Breast epithelium (tissue), 4 donors: ENCODE measurements at places on chromosomes 2 and 18. TPM values are rescaled to one million over a fixed set of nuclear protein-coding genes. Genes with fewer than 3 reads are reported as not detected.

Gene SCYGR4
- not detected for total RNA-seq

Gene PLGLB1
- total RNA-seq: 8.8 TPM

DNA sequence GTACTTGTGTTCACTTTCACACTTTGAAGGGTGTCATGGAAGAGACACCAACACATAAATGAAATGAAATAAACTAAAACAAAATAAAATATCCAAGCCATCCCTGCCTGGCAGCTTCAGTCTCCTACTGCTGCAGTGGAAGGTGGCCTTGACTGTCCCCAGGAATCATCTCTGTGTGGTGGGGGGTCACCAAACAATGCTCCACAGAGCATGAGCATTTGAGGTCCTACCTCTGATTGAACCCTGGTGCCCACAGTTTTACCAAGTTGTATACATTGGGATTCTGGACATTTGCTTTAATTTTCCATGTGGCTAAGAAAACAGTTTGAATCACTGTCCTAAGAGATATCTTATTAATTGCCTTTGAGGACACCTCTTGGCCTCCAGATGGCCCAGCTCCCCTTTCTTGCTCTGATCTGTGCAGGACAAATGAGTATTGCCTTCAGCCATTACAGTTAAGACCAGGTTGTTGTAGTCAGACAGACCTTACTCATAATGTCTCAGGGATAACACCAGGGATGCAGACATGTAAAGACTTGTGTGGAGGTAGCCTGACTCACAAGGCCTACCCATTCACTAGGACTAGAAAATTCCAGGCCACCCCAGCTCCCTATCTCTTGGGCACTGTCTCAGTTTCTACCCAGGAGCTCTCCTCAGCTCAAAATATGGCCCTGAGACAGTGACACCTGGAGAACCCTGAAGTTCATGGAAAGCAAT lies 195.0 kb downstream of the MYCN start:
- no peak for DNase-seq
- H3K4me1 ChIP-seq: no peaks in the 10 kb centered on the region
- no peaks in the 10 kb centered on the region for H3K27me3 ChIP-seq

DNA sequence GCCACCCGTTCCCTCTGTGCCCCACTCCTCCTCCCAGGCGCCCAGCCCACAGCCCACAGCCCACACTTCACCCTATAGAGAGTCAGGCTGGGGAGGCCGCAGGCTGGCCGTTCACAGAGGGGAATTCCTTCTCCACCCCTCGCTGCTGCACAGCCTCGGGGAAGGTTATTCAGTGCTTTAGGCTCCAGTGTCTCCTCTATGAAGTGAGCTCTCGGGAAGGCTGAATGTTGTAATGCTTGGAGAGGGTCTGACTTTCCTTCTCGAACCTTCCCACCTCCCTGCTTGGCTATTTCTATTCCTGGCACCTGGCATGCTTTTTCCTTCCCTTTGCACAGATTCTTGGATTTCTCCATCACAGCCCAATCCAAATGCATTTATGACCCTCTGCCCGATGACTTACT lies 62.5 kb upstream of the SMAD7 start:
- H3K4me1 ChIP-seq: no peaks in the 10 kb centered on the region
- H3K27me3 ChIP-seq: no peaks in the 10 kb centered on the region
- H3K4me3 ChIP-seq: no peak overlapping the region
- no peak overlapping the region for H3K27ac ChIP-seq
- H3K36me3 ChIP-seq: no peaks in the 10 kb centered on the region
- no peak for DNase-seq

Gene MOGAT1
- not detected for total RNA-seq

DNA sequence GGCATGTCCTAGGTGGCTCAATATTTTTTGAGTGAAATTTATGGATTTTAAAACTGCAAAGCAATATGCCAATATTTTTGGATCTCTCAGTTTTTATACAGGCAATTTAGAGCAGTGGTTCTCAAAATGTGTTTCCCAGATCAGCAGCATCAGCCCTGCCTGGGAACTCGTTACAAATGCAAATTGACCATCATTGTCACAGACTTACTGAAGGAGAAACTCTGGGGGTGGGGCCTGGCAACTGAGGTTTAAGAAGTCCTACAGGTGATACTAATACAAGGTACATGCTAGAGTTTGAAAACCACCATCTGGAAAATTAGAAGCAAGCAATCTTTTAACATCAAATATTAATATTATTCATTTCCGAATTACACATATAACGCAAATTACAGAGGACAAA lies 215.6 kb upstream of the PID1 start:
- H3K27ac ChIP-seq: no peak overlapping the region
- DNase-seq: no peak
- H3K4me3 ChIP-seq: no peak overlapping the region

- no peak overlapping the region for H3K4me3 ChIP-seq
- H3K4me1 ChIP-seq: no peaks in the 10 kb centered on the region
- no peaks in the 10 kb centered on the region for H3K36me3 ChIP-seq
- DNase-seq: no peak
- H3K27ac ChIP-seq: no peak overlapping the region
Measured at GRCh38 chr2:145155196-145155595, 635.3 kb upstream of the ZEB2 start.

DNA sequence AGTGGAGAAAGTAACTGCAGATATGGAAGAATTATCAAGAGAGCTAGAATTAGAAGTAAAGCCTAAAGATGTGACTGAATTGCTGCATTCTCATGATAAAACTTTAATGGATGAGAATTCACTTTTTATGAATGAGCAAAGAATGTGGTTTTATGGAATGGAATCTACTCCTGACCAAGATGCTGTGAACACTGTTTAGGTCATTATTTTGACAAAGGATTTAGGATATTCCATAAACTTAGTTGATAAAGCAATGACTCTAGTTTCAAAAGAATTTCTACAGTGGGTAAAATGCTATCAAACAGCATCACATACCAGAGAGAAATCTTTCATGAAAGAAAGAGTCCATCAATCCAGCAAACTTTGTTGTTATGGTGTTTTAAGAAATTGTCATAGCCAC lies 1317.7 kb upstream of the ACVR2A start:
- H3K4me1 ChIP-seq: no peaks in the 10 kb centered on the region
- no peaks in the 10 kb centered on the region for H3K27me3 ChIP-seq
- no peak for DNase-seq

GRCh38 chr2:236951830-236952475 lies 133.7 kb upstream of the COPS8 start:
- no peaks in the 10 kb centered on the region for H3K27me3 ChIP-seq
- H3K4me3 ChIP-seq: no peak overlapping the region
- H3K36me3 ChIP-seq: no peaks in the 10 kb centered on the region
- no peaks in the 10 kb centered on the region for H3K4me1 ChIP-seq
- no peak for DNase-seq

Gene TRIM43
- not detected for total RNA-seq

Gene FOXI3
- not detected for total RNA-seq

- H3K27ac ChIP-seq: no peak overlapping the region
- H3K4me3 ChIP-seq: no peak overlapping the region
- DNase-seq: no peak
Measured at GRCh38 chr2:82665691-82666090, 1793.4 kb downstream of the SUCLG1 start.

DNA sequence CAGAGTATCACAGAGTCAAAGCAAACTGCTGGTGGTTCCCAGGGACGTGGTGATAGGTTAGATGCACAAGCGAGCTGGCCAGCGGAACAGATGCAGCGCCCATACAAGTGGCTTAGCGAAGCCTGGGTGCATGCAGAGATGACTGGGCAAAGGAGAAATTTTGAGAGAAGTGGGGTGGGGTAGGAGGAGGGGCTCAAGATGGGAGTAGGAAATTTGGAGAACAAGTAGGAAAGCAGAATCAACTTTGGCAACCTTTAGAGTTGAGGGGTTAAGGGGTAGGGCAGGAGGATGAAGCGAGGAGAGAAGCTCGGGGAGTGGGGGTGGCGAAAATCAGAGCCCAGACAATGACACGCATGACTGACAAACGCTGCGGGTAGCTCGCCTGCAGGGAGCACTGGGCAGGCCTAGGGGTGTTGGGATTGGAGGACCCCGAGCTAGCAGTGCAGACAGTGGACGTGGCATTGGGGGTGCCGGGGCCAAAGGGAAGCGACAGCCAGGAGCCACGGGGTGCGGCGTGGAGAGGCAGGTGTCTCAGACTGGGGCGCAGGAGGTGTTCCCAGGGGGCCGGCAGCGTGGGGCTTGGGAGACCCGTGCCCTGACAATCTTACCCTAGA lies 431 bp downstream of the FAM98A start:
- H3K4me1 ChIP-seq: no peaks in the 10 kb centered on the region
- DNase-seq: no peak
- H3K36me3 ChIP-seq: no peaks in the 10 kb centered on the region
- no peaks in the 10 kb centered on the region for H3K27me3 ChIP-seq

GRCh38 chr18:10261344-10262276 lies 192.8 kb upstream of the APCDD1 start:
- no peak overlapping the region for H3K4me3 ChIP-seq
- no peaks in the 10 kb centered on the region for H3K27me3 ChIP-seq
- no peak overlapping the region for H3K27ac ChIP-seq
- no peaks in the 10 kb centered on the region for H3K36me3 ChIP-seq

DNA sequence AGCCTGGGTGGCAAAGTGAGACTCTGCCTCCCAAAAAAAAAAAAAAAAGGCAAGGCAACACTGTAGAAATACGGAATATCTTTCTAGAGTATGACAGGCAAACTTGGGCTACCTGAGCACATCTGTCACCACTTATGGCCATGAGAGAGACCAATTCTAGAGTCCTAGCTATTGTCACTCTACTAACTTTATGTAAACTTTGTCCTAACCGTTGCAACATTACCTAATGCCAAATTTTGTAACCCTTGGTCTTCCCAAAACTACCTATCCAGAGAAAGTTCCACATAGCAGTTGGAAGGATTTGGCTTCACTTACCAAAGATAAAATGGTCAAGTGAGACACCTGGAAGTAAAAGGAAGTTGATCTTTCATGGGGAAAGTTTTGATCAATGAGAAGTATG lies 26.6 kb upstream of the SCN7A start:
- DNase-seq: no peak
- H3K27ac ChIP-seq: no peak overlapping the region
- no peaks in the 10 kb centered on the region for H3K4me1 ChIP-seq
- no peaks in the 10 kb centered on the region for H3K36me3 ChIP-seq
- H3K27me3 ChIP-seq: no peaks in the 10 kb centered on the region

DNA sequence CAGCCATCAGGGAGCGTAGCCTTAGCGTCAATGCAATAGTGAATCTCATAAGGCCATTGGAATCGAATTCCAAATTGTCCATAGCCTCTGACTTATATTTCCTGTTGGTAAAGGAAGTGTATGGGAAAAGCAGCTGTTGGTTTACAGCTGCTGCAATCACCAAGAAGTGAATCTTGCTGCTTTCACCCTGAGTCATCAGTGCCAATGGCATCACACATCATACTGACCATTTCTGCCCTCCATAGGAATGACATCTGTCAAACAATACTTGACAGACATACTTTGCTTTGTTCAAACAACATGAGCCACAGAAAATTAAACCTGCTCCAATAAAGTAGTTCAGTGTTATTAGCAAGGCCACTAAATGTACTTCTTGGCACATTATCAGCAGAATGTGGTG lies 111.2 kb upstream of the KLHL29 start:
- H3K27ac ChIP-seq: no peak overlapping the region
- no peaks in the 10 kb centered on the region for H3K27me3 ChIP-seq
- DNase-seq: no peak
- no peaks in the 10 kb centered on the region for H3K4me1 ChIP-seq
- no peaks in the 10 kb centered on the region for H3K36me3 ChIP-seq

- H3K27ac ChIP-seq: no peak overlapping the region
- no peaks in the 10 kb centered on the region for H3K4me1 ChIP-seq
Measured at GRCh38 chr2:124315221-124315880, 290.3 kb downstream of the CNTNAP5 start.

Gene CRYGD
- total RNA-seq: not detected

Gene MLPH
- 223 TPM for total RNA-seq

DNA sequence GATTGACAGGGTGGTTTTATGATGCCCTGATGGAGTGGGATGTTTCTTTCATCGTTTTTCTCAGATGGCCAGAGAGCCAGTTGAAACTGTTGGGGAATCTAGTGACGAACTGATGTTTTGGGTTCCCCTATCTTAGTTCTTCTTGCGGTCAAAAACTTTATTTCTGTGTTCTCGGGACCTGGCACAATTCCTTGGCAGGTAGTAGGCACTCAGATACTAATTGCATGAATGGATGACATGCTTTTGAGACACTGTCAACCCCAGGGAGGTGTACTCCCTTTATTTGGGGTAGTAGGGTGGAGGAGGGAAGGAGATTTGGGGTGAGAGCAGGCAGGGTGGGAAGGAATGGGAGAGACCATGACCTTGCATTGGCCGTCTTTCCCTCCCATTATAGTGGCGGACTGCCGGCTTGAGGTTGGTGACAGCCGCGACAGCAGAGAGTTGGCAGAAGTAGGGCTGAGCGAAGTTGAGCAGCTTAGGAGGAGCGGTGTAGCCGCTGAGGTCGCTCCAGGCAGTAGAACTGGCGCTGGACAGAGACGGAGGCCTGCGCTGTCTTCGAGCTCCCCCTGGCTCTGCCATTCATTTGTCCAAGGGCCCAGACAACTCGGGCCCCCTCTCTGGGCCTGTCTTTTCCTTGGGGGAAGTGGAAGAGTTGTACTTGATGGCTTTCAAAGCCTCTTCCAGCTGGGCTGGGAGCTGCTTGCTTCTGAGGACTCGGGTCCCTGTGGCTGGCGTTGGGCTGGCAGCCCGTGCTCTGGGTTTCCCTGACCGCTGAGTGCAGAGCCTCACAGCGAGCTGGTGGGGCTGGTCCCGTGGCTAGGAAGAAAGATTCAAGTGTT lies 2.6 kb downstream of the TET3 start:
- H3K4me3 ChIP-seq: peak overlapping the region; percentile 30
- peaks cover 12% of the 10 kb centered on the region for H3K4me1 ChIP-seq
- no peaks in the 10 kb centered on the region for H3K27me3 ChIP-seq
- no peaks in the 10 kb centered on the region for H3K36me3 ChIP-seq
- peak overlapping the region; percentile 8 for H3K27ac ChIP-seq

GRCh38 chr2:28523902-28524301 lies 28.0 kb downstream of the PLB1 start:
- no peaks in the 10 kb centered on the region for H3K27me3 ChIP-seq
- no peak overlapping the region for H3K4me3 ChIP-seq
- H3K4me1 ChIP-seq: no peaks in the 10 kb centered on the region
- no peaks in the 10 kb centered on the region for H3K36me3 ChIP-seq
- no peak overlapping the region for H3K27ac ChIP-seq
- no peak for DNase-seq

Gene CHRND
- not detected for total RNA-seq

- H3K4me3 ChIP-seq: no peak overlapping the region
- H3K36me3 ChIP-seq: no peaks in the 10 kb centered on the region
- peaks cover 15% of the 10 kb centered on the region for H3K4me1 ChIP-seq
- DNase-seq: no peak
- H3K27me3 ChIP-seq: no peaks in the 10 kb centered on the region
- peak overlapping the region; percentile 79 for H3K27ac ChIP-seq
Measured at GRCh38 chr2:237222178-237222577, 136.5 kb downstream of the COPS8 start.

DNA sequence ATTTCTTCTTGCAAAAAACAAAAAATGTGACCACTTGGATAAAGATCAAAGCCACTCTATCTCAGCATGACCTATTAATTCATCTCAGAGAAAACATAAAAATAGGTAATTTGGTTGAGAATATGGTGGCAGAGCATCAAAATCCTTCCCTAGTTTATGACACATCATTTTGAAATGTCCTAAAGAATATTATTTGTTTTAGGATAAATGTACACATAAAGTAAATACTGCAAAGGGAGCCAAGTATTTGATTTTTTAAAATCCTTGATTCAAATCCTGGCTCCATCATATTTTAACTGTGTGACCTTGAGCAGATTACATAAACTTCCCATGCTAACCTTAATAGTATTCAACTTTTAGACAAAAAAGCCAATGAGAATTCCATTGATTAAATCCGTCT lies 206.6 kb downstream of the CDH2 start:
- no peak for DNase-seq
- H3K27ac ChIP-seq: no peak overlapping the region
- no peak overlapping the region for H3K4me3 ChIP-seq
- no peaks in the 10 kb centered on the region for H3K4me1 ChIP-seq
- no peaks in the 10 kb centered on the region for H3K27me3 ChIP-seq
